Activated T-helper 2 cell treated with anti-CD3 and anti-CD28 coated beads, Interferon-gamma antibody, Interleukin-2, Interleukin-4, amounts not matched to agents 10 μg/mL and 5 μg/mL and 100 μg/mL, durations not matched to agents 14 hours and 24 hours and 36 hours (primary cell): ENCODE measurements at places on chromosomes 16 and 17.

- no peak for DNase-seq
- no peaks in the 10 kb centered on the region for H3K27me3 ChIP-seq
- H3K36me3 ChIP-seq: peaks cover 79% of the 10 kb centered on the region
- no peak overlapping the region for H3K4me3 ChIP-seq
- H3K4me1 ChIP-seq: peaks cover 11% of the 10 kb centered on the region
- no peak overlapping the region for H3K27ac ChIP-seq
These were observed 11.2 kb downstream of the GTF3C1 start for GRCh38 chr16:27538528-27538927.

DNA sequence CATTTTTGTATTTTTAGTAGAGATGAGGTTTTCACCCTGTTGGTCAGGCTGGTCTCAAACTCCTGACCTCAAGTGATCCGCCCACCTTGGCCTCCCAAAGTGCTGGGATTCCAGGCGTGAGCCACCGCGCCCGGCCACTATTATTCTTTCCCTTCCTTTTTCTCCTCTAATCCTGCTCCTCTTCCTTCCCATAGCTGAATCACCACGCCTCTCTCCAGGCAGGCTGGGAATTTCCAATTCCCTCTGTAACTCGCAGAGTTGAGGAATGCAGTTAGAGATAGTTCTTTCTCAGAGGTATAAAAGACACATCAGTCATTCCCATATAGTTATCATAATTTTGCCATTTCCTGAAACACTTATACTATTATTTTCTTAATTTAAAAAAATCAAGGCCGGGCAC, 11.2 kb downstream of the METTL16 start:
- H3K4me3 ChIP-seq: no peak overlapping the region
- H3K27ac ChIP-seq: no peak overlapping the region
- H3K27me3 ChIP-seq: no peaks in the 10 kb centered on the region
- peaks cover 4% of the 10 kb centered on the region for H3K4me1 ChIP-seq
- no peak for DNase-seq

- peaks cover 10% of the 10 kb centered on the region for H3K4me1 ChIP-seq
- H3K36me3 ChIP-seq: no peaks in the 10 kb centered on the region
- peaks cover 24% of the 10 kb centered on the region for H3K27me3 ChIP-seq
- DNase-seq: no peak
These were observed 189.8 kb downstream of the USP22 start for GRCh38 chr17:20852990-20853370.

- H3K36me3 ChIP-seq: no peaks in the 10 kb centered on the region
- H3K4me3 ChIP-seq: no peak overlapping the region
- H3K27ac ChIP-seq: no peak overlapping the region
- no peak for DNase-seq
- H3K4me1 ChIP-seq: no peaks in the 10 kb centered on the region
These were observed 90.9 kb downstream of the GAS7 start for GRCh38 chr17:10107316-10108165.

DNA sequence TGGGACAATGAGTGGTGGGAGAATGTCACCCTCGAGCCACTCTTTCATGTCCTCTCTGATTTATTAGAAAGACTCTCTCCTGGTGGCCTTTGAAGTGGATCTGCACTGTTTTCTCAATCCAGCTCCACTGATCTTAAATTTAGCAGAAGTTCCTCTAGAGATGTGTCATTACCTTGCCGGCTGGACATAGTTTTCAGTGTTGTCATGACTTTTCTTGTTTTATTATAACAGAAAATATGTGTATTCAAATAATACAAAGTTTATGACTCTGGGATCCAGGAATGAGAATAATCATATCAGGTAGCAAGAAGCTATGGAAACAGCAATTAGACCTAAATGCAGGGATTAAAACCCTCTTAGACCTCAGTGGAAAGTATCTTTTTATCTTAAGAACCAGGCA, 247.5 kb upstream of the ELAC2 start:
- H3K4me1 ChIP-seq: no peaks in the 10 kb centered on the region
- no peaks in the 10 kb centered on the region for H3K27me3 ChIP-seq
- no peak for DNase-seq
- no peak overlapping the region for H3K4me3 ChIP-seq
- H3K36me3 ChIP-seq: no peaks in the 10 kb centered on the region

- H3K4me3 ChIP-seq: no peak overlapping the region
- H3K27ac ChIP-seq: no peak overlapping the region
- DNase-seq: no peak
- peaks cover 8% of the 10 kb centered on the region for H3K4me1 ChIP-seq
- H3K36me3 ChIP-seq: peaks cover 13% of the 10 kb centered on the region
- H3K27me3 ChIP-seq: peaks cover 14% of the 10 kb centered on the region
These were observed 73.0 kb upstream of the DNAH17 start for GRCh38 chr17:78650093-78650715.

- H3K27ac ChIP-seq: no peak overlapping the region
- peaks cover 12% of the 10 kb centered on the region for H3K4me1 ChIP-seq
- DNase-seq: no peak
- H3K36me3 ChIP-seq: no peaks in the 10 kb centered on the region
- H3K27me3 ChIP-seq: peaks cover 46% of the 10 kb centered on the region
These were observed 11.7 kb upstream of the TOB1 start for GRCh38 chr17:50877838-50878237.

DNA sequence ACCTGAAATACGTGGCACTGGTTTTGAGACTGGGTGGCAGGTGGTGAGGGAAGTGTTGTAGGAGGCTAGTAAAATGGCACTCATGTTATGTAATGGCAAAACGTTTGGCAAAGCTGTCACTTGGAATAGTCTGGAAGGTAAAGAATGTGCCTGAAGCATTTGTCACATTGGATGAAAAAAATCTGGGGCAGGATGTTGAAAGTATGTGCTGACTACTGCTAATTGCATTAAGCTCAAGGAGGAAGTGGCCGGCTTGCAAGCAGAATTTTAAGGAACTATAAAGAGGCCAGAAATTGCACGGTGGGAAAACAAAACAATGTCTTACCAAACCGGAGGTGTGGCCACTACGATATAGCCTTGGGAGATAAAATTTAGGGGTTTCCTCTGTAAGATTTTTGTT, 26.6 kb upstream of the NLRP1 start:
- H3K36me3 ChIP-seq: no peaks in the 10 kb centered on the region
- H3K27me3 ChIP-seq: peaks cover 16% of the 10 kb centered on the region
- peaks cover 4% of the 10 kb centered on the region for H3K4me1 ChIP-seq
- no peak overlapping the region for H3K27ac ChIP-seq
- DNase-seq: no peak
- no peak overlapping the region for H3K4me3 ChIP-seq

- peaks cover 86% of the 10 kb centered on the region for H3K4me1 ChIP-seq
- peaks cover 9% of the 10 kb centered on the region for H3K36me3 ChIP-seq
- no peak for DNase-seq
- H3K4me3 ChIP-seq: peak overlapping the region; percentile 17
- H3K27ac ChIP-seq: peak overlapping the region; percentile 99
These were observed 302.4 kb downstream of the SEC14L1 start for GRCh38 chr17:77442976-77443747.

GRCh38 chr17:549177-550040, 165.2 kb downstream of the VPS53 start:
- no peak overlapping the region for H3K4me3 ChIP-seq
- H3K27me3 ChIP-seq: no peaks in the 10 kb centered on the region
- no peak overlapping the region for H3K27ac ChIP-seq

DNA sequence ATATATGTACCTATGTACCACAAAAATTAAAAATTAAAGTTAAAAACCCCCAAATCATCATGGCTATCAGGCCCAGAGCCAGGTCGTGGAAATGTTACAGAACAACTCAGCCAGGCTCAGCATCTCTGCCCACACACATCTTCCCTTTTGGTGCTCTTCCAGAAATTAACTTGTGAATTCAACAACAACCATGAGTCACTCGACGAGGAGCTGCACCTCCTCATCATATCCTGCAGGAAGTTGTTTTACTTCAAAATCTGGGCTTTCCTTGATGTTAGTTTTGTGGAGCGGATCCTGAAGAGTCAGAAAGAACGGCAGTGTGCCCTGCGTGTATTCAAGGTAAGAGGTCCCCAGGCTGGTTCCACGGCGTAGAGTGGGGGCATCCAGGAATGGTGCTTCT, 10.6 kb downstream of the FBXO39 start:
- H3K27ac ChIP-seq: no peak overlapping the region
- peaks cover 15% of the 10 kb centered on the region for H3K36me3 ChIP-seq
- peaks cover 65% of the 10 kb centered on the region for H3K27me3 ChIP-seq
- DNase-seq: no peak
- H3K4me1 ChIP-seq: no peaks in the 10 kb centered on the region
- H3K4me3 ChIP-seq: no peak overlapping the region

DNA sequence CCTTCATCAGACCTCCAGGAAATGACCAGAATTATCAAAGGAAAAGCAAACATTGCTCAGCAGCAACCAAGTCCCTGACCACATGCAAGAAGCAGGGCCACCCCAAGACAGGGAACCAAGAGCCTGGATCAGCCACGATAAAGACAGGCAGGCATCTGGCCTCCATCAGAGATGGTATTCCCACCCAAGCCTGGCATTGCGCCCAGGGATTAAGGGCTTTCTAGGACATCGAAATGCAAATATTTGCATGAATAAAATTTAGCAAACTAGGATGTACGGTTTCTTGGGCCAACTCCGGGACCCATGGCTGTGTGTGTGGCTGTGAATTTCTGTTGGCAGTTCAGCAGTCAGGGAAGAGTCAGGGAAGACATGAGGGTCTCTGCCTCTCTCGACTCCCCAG, 241.4 kb upstream of the DYNLRB2 start:
- no peaks in the 10 kb centered on the region for H3K4me1 ChIP-seq
- H3K36me3 ChIP-seq: no peaks in the 10 kb centered on the region
- peaks cover 4% of the 10 kb centered on the region for H3K27me3 ChIP-seq

GRCh38 chr17:82320140-82320840, 2.9 kb upstream of the CD7 start:
- no peaks in the 10 kb centered on the region for H3K27me3 ChIP-seq
- DNase-seq: no peak
- peaks cover 35% of the 10 kb centered on the region for H3K4me1 ChIP-seq
- peaks cover 21% of the 10 kb centered on the region for H3K36me3 ChIP-seq
- H3K27ac ChIP-seq: peak overlapping the region; percentile 98

- no peak for DNase-seq
- H3K27me3 ChIP-seq: no peaks in the 10 kb centered on the region
- H3K4me3 ChIP-seq: no peak overlapping the region
- no peaks in the 10 kb centered on the region for H3K36me3 ChIP-seq
- H3K4me1 ChIP-seq: no peaks in the 10 kb centered on the region
These were observed 151.6 kb downstream of the ABCC12 start for GRCh38 chr16:48004141-48004695.

DNA sequence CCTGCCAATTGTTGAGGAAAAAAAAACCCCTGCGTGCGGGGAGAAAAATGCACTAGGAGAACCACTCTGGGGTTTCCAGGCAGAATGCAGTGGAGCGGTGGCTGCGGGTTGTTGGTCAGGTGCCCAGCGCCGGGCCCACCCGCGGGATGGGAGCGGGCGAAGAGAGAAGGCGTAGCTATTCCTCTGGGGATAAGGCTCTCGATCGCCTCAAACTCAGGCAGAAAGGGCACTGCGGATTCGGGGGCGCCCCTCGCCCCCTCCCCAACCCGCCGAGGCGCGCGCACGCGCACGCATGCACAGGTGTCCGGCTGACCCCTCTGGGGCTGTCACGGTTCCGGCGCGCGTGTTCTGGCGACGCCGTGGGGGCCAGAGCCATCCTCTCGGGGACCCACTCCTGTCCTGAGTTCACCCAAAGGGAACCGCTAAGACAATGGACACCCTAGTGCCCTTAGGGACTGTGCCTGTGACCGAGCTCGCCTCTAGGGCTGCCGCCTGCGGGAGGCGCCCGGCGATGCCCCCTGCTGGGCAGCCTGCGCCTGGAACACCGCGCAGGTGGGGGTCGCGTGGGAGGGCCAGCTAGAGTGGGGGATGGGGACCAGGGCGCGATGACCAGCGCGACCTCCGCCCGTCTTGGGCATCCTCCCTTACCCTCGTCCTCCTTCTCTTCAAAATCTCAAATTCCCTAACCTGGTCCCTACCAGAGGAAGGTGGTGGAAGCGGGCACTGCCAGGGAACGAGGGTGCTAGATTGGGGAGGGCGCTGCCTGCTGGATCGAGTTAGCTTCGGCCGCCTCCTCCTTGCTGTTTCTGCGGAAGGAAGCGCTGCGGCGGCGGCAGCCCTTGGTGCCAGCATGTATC, 14.4 kb upstream of the CBX8 start:
- peaks cover 26% of the 10 kb centered on the region for H3K4me1 ChIP-seq
- H3K36me3 ChIP-seq: no peaks in the 10 kb centered on the region
- peaks cover 56% of the 10 kb centered on the region for H3K27me3 ChIP-seq

DNA sequence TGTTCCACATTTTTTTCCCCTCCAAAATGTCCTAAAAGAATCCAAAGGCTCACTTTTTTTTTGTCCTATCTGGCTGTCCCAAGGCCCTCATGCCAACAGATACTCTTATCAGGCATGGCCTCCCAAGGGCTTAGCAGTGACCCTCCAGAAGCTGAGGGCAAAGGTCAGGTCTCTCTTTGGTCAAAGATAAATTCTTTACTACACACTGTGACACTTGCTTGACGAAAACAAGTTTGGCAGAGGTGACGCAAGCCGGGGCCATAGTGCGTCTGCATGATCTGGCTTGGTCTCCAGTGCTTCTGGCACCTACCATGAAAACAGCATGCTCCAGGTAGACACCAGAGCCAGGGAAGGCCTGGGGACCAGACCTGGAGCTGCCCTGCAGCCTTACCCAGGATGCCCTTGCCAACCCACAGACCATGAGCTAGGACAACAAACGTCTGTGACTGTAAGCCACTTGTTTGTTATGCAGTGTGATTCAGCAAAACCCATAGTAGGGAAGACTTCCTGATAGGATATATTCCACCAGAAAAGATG, 48.5 kb upstream of the IRF8 start:
- no peaks in the 10 kb centered on the region for H3K36me3 ChIP-seq
- H3K4me1 ChIP-seq: no peaks in the 10 kb centered on the region
- H3K27me3 ChIP-seq: peaks cover 9% of the 10 kb centered on the region
- no peak for DNase-seq
- H3K4me3 ChIP-seq: no peak overlapping the region

DNA sequence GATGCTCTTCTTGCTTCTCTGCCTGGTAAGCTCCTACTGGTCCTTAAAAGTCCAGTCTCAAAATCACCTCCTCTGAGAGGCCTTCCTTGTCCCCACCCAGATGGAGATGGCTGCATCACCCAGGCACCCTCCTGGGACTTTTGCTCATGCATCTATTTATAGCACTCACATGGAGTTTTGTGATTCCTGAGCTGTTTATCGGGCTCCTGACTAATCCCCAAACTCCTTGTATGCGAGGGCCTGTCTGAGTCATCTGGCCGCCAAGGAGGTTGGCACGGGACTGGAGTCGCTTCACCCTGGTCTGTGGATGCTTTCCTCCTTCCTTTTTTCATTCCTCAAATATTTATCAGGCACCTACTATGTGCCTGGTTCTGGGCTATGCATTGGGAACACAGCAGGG, 2.3 kb upstream of the MAP2K3 start:
- peaks cover 37% of the 10 kb centered on the region for H3K4me1 ChIP-seq
- peaks cover 22% of the 10 kb centered on the region for H3K36me3 ChIP-seq
- no peak for DNase-seq
- H3K27ac ChIP-seq: no peak overlapping the region
- H3K27me3 ChIP-seq: no peaks in the 10 kb centered on the region

- no peak for DNase-seq
- no peaks in the 10 kb centered on the region for H3K4me1 ChIP-seq
- H3K4me3 ChIP-seq: no peak overlapping the region
- no peaks in the 10 kb centered on the region for H3K36me3 ChIP-seq
- H3K27ac ChIP-seq: no peak overlapping the region
- no peaks in the 10 kb centered on the region for H3K27me3 ChIP-seq
These were observed 128.5 kb downstream of the CA10 start for GRCh38 chr17:52030052-52030451.
